ENCODE measurements at places on chromosomes 12 and 14. TPM values are rescaled to one million over a fixed set of nuclear protein-coding genes. Genes with fewer than 3 reads are reported as not detected.

CISTR gene
- not detected for total RNA-seq

MYF6 gene
- not detected for total RNA-seq

BCL11B gene
- 1.1 TPM for total RNA-seq

TPH2 gene
- 0.24 TPM for total RNA-seq

DBX2 gene
- total RNA-seq, result not detected

TOMM20L gene
- total RNA-seq, result not detected

C12orf50 gene
- not detected for total RNA-seq

ACSS3 gene
- 13.9 TPM for total RNA-seq

PIANP gene
- total RNA-seq, result 3.6 TPM

ADGRD1 gene
- total RNA-seq, result 3.9 TPM

MARS1 gene
- total RNA-seq, result 351 TPM

AKAP6 gene
- total RNA-seq, result 3.4 TPM

TDRD9 gene
- total RNA-seq, result not detected

SAMD15 gene
- total RNA-seq, result 2.1 TPM

C3AR1 gene
- 7.1 TPM for total RNA-seq

CCNT1 gene
- total RNA-seq, result 45.9 TPM

REC8 gene
- 33.5 TPM for total RNA-seq

ASIC1 gene
- 8.2 TPM for total RNA-seq

STAC3 gene
- total RNA-seq, result 0.75 TPM

KRT7 gene
- total RNA-seq, result 97.6 TPM

AMN gene
- total RNA-seq, result 2.0 TPM

ART4 gene
- total RNA-seq, result not detected

ADAMTS20 gene
- 0.66 TPM for total RNA-seq

STX2 gene
- total RNA-seq, result 33.0 TPM

SYCP3 gene
- not detected for total RNA-seq
